ENCODE measurements at places on chromosomes 7 and 10. TPM values are rescaled to one million over a fixed set of nuclear protein-coding genes. Genes with fewer than 3 reads are reported as not detected.

GRCh38 chr10:131811630-131812403, 89.0 kb upstream of the PPP2R2D start:
- peaks cover 15% of the 10 kb centered on the region for H3K27me3 ChIP-seq
- H3K27ac ChIP-seq = no peak overlapping the region
- no peaks in the 10 kb centered on the region for H3K4me1 ChIP-seq
- no peak for DNase-seq

DNA sequence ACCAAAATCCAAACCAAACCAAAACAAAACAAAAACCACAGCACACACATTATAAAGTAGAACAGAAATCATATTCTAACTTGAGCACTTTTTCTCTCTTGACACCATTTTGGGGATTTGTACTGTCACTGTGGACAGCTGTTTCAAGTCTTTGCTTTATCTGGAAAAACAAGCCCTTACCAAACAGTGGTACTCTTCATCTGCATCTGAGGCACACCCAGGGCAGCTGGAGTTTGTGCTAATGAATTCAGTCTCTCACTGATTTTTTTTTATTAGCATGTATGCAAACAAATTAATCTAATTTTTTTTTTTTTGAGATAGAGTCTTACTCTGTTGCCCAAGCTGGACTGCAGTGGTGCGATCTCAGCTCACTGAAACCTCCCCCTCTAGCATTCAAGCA, 171.4 kb downstream of the RAPGEF5 start:
- H3K36me3 ChIP-seq = no peaks in the 10 kb centered on the region
- H3K4me3 ChIP-seq = no peak overlapping the region
- no peaks in the 10 kb centered on the region for H3K4me1 ChIP-seq
- no peak for DNase-seq
- H3K27me3 ChIP-seq = no peaks in the 10 kb centered on the region

- no peaks in the 10 kb centered on the region for H3K27me3 ChIP-seq
- DNase-seq = no peak
- no peaks in the 10 kb centered on the region for H3K36me3 ChIP-seq
- H3K27ac ChIP-seq = no peak overlapping the region
Measured at GRCh38 chr7:21636694-21637093, 93.9 kb downstream of the DNAH11 start.

DNA sequence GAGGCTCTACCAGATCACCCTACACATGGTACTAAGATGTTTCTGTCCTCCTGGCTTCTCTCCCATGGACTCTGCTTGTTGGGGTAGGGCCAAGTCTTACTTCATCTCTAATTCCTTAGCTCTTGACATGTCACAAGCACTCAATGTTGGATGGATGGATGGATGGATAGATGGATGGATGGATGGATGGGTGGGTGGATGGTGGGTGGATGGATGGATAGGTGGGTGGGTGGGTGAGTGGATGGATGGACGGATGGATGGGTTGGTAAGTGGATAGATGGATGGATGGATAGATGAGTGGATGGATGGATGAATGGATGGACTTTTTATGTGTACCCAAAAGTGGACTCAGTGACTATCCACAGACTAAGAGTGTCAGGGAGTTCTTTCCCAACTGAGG, 28.5 kb downstream of the HSPA12A start:
- H3K27me3 ChIP-seq = no peaks in the 10 kb centered on the region
- H3K36me3 ChIP-seq = no peaks in the 10 kb centered on the region
- peaks cover 27% of the 10 kb centered on the region for H3K4me1 ChIP-seq
- no peak overlapping the region for H3K27ac ChIP-seq

DNA sequence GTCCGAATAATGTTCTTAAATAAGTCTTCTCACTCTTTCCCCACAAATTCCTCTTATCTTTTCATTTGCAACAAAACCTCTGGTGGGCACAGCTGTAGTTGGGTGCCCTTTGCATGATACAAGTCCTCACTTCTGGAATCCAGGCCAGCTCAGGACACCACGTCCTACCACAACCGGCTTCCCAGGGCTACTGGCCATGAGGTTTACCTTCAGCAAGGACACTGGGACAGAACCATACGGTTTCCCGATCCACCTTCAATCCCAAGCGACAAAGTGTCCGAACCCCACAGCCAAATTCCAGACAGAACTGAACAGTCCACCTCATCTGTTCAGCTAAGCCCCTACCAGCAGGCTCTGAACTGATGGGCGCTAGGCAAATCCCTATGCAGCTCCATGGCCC, 174.6 kb downstream of the FAM107B start:
- peaks cover 27% of the 10 kb centered on the region for H3K4me1 ChIP-seq
- no peak overlapping the region for H3K27ac ChIP-seq
- no peaks in the 10 kb centered on the region for H3K36me3 ChIP-seq
- no peaks in the 10 kb centered on the region for H3K27me3 ChIP-seq
- H3K4me3 ChIP-seq = no peak overlapping the region

- no peaks in the 10 kb centered on the region for H3K36me3 ChIP-seq
- no peaks in the 10 kb centered on the region for H3K27me3 ChIP-seq
- no peak overlapping the region for H3K27ac ChIP-seq
- no peak for DNase-seq
- H3K4me1 ChIP-seq = peaks cover 16% of the 10 kb centered on the region
Measured at GRCh38 chr10:77164616-77165311, 472.8 kb downstream of the KCNMA1 start.

- H3K36me3 ChIP-seq = no peaks in the 10 kb centered on the region
- H3K27me3 ChIP-seq = no peaks in the 10 kb centered on the region
- DNase-seq = no peak
- H3K27ac ChIP-seq = no peak overlapping the region
- H3K4me3 ChIP-seq = no peak overlapping the region
Measured at GRCh38 chr7:98702021-98702420, 84.9 kb downstream of the NPTX2 start.

Gene WDFY4
- 2.1 TPM for polyA plus RNA-seq

Gene C10orf105
- 0.07 TPM for polyA plus RNA-seq

Data from adrenal gland (tissue), 19 donors.